MG63 (cell line): ENCODE measurements at places on chromosomes 2 and 18. TPM values are rescaled to one million over a fixed set of nuclear protein-coding genes. Genes with fewer than 3 reads are reported as not detected.

GRCh38 chr2:207720517-207721187 lies 9.2 kb downstream of the CCNYL1 start:
- DNase-seq = no peak

DNA sequence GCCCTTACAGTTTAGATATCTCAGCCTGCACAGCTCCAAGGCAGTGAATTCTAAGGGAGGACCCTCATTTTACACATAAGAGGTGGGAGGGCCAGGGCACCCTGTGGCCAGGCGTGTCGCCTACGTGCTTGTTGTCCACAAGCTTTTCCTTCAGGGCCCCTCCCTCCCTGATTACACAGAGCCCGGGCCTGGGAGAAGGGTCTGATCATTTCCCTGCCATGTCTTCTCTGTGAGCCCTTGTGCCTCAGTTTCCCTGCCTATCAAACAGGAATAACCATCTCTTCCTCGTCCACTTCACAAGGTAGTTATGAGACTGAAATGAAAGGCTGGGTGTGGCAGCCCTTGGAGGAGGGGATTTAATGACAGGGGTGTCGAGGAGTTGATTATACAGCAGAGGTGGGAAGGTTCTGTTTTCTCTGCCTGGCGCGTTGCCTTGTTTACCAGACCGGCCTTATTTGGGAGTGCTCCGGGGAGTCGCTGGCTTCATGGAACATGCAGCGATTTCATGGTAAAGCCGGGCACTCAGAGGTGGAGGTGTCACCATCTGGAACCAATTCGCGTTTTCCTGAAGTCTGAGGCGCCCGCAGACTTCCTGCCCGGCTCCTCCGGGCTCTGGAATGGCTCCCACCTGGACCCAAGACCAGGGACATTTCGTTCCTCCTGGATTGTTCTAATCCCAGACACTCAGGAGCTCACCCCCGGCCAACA lies 208.9 kb downstream of the KLHL29 start:
- DNase-seq = no peak

GRCh38 chr2:64376926-64377325 lies 77.0 kb upstream of the LGALSL start:
- no peak for DNase-seq

The SAG gene
- total RNA-seq = not detected in 2 replicates

GRCh38 chr2:191263050-191263449 lies 17.8 kb downstream of the MYO1B start:
- no peak for DNase-seq

GRCh38 chr2:96945014-96945413 lies 41.4 kb downstream of the FAM178B start:
- DNase-seq = no peak

- DNase-seq = no peak
Observed at GRCh38 chr2:138742441-138743057, 37.6 kb downstream of the NXPH2 start.

DNA sequence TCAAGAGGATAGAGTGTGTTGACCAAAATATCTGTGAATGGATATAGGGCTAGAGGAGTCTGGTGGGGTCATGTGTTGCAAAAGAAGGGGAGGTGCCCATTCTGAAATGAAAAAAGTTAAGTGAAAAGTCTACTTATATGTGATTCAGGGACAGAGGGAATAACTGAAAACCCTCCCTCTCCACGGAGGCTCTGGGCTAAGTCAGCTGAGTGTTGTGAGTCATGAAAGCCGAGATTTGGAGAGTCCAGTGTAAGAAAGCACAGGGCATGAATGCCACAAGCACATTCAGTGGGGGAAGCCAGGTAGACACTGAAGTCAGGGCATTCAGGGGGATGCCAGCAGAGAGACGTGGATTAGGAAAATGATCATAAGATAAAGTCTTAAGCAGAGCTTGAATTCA lies 871.9 kb downstream of the TSN start:
- DNase-seq = no peak

GRCh38 chr18:49630246-49630699 lies 68.4 kb downstream of the LIPG start:
- DNase-seq = no peak

The IL37 gene
- 3.1 and 6.9 TPM in 2 replicates for total RNA-seq

The PDE1A gene
- 2.6 and 7.0 TPM in 2 replicates for total RNA-seq

DNA sequence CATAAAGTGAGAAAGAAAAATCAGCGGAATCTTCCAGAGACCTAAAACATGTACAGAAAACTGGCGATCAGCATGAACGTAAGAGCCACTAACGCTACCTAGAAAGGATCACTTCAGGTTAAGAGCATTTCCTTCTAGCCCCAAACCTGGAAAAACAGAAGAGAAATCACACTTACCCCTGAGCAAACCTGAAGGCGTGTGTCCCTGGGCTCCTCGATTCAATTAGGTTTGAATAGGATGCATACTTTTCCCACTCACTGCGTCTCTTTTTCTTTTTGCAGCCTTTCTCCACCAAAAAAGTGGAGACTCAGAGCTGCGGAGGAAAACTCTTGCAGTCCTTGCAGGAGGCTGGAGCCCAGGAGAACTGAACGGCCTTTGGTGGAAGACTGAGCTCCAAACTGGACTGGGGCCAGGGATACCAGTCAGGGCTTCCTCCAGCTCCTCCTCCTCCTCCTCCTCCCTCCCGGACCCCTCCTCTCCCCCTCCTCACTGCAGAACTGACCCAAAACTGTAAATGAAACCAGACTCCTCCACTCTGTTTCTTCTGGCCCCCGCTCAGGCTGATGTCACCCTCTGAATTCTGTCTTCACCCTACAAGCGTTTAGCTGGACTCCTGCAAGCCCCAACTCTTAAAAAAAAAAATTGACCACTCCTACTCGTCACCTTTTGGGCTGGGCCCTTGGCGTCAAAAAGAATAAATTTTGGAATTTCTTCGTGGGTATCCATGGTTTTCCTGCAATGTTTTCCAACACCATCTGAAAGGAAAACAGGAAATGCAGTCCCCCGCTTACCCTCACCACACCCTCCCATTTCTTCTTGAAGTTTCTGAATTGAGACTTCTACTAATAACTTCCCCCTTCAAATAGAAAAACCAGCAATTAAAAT lies at the start of gene COL6A3:
Gene COL6A3, minus strand, starts transcription at position 388 of the 885 bp plus-strand sequence. CDS start 17,347 bp downstream, outside the sequence.
- peak; percentile 97 for DNase-seq

GRCh38 chr2:130966775-130967490 lies 126.3 kb downstream of the FAM168B start:
- no peak for DNase-seq
